Lower leg skin (tissue), 4 donors: ENCODE measurements at places on chromosomes 1 and 21. TPM values are rescaled to one million over a fixed set of nuclear protein-coding genes. Genes with fewer than 3 reads are reported as not detected.
A peak's percentile ranks its signal among the peaks of the same experiment; 100 is the strongest.

DNA sequence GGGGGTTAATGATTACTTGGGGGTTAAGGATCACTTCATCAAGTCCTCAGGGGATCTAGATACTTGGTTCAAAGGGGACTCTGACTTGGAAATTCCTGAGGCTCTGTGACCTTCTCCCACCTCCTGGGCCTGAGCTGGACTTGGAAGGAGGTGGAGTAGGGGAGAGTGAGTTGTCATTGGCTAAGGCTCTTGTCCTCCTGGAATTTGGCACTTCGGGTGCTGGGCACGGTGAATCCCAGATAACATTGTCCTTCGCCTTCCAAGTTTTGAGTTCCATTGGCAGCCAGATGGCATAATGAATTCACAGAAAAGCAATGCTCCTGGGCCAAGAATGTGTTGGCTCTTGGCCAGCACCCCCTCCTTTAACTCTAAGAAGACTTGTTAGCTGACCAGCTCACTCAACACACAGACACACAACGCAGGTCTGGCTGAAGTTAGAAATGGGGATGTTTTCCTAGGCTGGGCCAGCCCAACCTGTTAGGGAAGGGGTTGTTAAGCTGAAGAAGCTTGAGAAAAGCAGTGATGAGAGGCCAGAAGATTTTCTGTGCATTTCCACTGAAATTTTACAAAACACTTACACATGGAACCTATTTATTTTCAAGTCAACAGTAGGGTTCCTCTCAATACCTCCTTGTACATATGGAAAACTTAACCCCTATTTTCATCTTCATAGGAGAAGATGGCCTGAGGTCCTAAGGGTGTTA lies 29.7 kb downstream of the SLC26A9 start:
- no peak for DNase-seq

DNA sequence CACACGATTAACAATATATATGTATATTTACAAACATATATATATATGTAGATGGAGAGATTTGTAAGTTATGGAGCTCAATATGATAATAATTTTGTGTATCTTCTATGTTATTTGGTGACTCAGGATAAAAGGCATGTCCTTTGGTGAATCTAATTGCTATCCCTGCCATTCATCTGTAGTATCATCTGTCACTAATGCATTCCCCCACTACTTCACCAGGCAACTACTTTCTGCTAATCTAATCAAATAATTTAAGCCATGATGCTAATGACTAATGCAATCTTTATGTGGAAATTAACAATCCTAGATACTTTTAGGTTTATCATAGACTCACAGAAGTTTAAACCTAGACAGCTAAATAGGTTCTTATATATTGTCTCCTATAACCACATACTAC lies 1074.5 kb downstream of the PLA2G4A start:
- no peak for DNase-seq

DNA sequence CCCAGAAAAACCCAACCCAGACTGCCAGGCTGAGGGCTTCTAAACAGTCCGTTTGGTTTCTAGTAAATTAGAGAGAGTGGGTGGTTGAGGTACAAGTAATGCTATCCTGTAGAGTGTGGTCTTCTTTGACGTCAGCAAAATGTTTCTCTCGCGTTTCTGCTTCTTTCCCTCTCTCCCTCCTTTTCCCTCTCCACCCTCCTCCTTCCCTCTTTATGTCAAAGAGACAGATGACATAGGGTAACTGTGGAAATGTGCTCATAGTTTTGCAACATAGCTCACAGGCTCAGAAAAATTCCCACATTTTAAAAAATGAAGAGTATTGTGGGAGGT lies 158.3 kb downstream of the TOMM20 start:
- DNase-seq, result no peak

DNA sequence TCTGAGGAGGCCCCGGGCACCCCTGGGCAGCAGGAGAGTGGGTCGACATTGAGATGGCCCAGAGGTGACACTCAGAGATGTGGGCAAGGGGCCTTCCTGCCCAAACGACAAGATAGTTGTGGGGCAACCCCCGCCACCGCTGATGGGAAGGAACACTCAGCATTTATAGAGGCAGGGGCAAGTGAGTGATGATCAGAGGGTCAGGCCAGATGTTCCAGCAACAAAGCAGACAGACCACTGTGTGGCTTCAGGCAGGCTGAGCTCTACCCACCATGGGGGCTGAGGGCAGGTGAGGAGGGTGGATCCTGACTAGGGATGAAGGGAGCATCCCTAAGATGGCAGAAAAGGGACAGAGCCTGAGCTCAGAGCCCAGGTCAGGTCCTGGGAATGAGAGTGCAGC lies 362.7 kb downstream of the PTPRU start:
- no peak for DNase-seq

- DNase-seq, result no peak
Observed at GRCh38 chr1:156591181-156591431, 470 bp upstream of the NAXE start.

DNA sequence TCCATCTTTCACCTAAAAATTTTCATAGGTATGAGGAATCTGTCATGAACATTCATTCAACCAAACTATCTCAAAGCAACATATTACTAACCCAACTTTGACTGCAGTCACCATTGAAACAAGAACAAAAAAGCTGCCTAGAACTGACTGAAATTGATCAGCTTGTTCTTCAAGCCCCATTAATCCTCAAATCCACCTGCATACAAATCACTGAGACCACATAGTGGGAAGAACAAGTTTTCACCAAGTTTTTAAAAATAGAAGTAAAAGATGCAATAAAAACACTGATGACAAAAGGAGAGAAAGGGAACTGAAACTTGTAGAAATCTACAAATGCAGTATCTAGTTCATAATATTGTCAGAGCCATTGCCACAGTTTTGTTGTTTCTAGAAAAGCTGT lies 6.1 kb downstream of the SORT1 start:
- no peak for DNase-seq

- DNase-seq, result peak; percentile 92
Observed at GRCh38 chr1:162696286-162696862, 64.1 kb downstream of the DDR2 start.

DNA sequence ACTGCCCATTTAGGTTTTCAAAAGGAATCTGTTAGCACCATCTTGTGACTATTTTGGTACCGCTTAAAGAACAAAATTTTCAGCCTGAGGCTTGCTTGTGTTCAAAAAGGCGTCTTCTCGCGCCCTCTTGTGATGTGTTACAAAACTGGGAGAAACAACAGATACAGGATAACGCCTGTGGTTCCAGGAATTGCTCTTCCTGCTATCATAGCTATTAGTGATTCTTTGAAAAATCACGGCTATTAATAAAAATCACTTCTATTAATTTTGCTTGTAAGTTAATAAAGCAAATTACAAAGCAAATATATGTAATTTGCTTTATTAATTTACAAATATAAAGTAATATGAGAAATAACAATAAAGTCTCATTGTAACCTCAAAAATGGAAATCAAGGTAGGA lies 82.2 kb upstream of the ABCD3 start:
- peak; percentile 83 for DNase-seq

GRCh38 chr1:100076319-100076718 lies 56.4 kb downstream of the SASS6 start:
- DNase-seq, result no peak

GRCh38 chr1:91952187-91952586 lies 3.0 kb downstream of the BRDT start:
- no peak for DNase-seq

DNA sequence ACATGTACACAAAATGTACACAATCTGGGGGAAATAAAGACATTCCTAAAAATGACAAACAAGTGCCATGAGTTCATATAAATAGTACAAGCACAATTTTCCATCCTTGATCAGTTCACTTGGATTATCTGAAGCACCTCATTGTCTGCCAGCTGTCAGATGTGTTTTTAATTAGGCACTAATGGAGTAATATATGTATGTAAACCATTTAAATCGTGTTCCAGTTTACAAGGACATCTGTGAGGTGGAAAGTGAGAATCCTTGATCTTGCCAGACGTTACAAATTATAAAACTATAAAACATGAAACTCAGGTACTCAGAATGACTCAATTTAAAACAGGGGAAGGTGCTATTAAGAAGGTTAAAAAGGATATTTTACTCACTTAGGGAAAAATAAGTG lies 1312.2 kb downstream of the PLA2G4A start:
- no peak for DNase-seq

DNA sequence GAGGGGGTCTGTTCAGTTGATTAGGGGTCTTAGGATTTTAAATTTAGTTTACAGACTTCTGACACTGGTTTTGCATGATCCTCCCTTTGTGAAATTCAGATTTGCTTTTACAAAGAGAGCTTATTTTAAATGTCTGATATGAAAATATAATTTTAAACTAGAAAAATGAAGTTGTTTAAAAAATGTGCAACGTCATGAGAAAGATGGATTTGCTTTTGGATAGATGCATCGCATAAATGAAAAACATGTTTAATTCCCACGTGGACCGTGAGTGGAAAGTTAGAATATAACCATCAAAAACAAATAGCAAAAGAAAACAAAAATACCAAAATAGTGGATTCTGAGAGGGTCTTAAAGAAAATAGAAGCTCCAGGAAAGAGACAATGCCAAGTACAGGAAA lies 2.0 kb upstream of the OR2T3 start:
- DNase-seq, result no peak

GRCh38 chr1:226872437-226872836 lies 2.0 kb downstream of the PSEN2 start:
- peak; percentile 23 for DNase-seq

DNA sequence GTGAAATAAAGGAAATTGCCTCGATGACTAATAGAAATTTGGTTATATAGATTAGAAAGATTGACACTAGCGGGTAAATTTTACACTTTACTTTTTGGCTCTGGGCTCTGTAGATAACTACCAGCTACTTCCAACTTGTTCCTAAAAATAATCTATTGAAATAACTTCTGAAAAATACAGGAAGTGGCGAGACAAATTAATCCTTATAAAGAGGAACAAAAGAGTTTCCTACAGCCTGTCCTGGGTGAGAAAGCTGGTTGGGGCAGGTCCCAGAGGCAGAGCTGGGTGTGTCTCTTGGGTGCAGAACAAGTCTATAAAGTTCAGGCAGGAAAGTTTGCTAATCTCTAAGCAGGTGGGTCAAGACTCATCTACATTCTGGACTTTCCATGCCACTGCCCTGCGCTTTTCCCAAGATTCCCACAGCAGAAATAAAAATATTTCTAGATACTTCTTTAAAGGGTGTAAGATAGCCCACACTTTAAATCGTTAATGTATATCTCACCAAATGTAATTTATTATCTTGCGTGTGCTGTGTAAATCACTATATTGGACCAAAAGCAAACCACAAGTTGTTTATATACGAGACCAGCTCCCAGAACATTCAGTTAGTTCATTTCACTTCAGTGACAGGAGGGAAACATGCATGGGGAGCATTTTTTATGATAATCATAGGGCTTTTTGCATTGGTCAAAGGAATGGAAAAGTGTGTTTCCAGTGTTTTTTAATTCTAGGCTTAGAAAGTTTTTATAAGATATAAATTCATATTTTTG lies 70.1 kb upstream of the NRIP1 start:
- DNase-seq, result no peak

DNA sequence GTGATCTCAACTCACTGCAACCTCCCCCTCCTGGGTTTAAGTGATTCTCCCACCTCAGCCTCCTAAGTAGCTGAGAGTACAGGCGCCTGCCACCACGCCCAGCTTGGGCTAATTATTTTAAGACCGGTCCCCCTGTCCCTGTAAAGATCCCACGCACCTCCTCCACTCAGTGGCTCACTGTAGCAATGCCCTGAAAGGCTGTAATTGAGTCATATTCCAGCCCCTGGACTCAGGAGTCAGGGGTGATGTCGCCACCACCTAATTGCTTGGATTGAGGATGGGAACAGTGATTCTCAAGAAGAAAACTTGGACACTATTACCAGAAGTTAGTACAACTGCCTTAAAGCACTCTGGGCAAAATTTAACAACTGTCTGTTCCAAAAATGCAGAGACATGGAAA lies 3.1 kb upstream of the EDARADD start:
- no peak for DNase-seq

DNA sequence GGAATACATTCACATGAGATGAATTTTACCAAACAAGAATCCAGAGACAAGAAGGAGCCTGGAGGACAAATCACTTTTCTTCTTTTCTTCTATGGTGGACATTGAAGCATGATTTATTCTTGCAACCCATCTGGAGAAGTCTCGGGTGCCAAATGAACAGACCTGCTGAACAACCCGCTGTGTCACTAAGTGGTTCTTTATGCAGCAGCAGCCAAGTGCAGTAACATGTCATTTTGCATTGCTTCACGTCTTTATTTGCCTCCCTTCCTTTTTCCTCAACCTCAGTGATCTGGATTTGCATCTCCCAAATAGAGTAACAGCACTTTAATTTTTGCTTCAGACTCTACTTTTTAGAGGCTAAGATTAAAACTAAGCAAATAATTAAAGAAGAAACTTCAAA lies 50.0 kb upstream of the TENT5C start:
- DNase-seq, result no peak

GRCh38 chr1:32363713-32364112 lies 1.4 kb downstream of the TSSK3 start:
- no peak for DNase-seq

DNA sequence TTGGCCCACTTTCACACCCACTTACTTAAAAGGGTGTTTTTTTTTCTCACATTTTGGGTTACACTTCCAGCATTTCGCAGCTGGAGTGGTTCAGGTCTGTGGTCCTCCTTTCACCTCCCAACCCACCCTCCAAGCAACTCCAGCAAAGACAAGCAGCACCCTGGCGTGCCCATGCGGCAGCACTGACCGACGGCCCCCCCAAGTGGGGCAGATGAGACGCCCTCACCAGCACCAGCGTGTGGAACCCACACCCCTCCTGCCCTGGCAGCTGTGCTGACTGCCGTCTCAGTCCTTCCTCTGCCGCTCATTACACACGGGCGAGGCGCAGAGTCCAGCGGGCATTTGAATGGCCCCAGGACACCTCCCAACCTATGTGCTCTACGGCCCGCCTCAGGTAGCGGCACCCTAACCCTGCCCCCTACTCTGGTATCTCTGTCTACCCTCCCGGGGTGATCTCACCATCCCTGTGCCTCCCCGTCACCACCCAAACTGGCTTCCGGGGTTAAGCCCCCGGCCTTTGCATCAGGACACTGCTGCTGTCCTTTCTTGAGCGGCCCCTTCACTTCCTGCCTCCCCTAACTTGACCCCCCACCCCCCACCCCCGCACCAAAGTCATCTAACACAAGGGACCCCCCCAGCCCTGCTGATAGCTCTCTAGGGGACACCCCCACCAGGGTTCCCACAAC lies 10.9 kb downstream of the LSS start:
- no peak for DNase-seq

- no peak for DNase-seq
Observed at GRCh38 chr1:182739545-182739944, 50.0 kb upstream of the NPL start.

LRRC71 gene
- not detected for total RNA-seq

TMEM200B gene
- total RNA-seq, result 4.3 TPM

HSPA6 gene
- total RNA-seq, result 5.0 TPM

AMY2A gene
- total RNA-seq, result 1.6 TPM

NECTIN4 gene
- 212 TPM for total RNA-seq

LCE4A gene
- total RNA-seq, result not detected

HTR6 gene
- total RNA-seq, result not detected

CD55 gene
- total RNA-seq, result 249 TPM
